ENCODE measurements at places on chromosomes 1 and 21.

- no peak for DNase-seq
Observed at GRCh38 chr1:25003457-25004190, 73.5 kb upstream of the RUNX3 start.

DNA sequence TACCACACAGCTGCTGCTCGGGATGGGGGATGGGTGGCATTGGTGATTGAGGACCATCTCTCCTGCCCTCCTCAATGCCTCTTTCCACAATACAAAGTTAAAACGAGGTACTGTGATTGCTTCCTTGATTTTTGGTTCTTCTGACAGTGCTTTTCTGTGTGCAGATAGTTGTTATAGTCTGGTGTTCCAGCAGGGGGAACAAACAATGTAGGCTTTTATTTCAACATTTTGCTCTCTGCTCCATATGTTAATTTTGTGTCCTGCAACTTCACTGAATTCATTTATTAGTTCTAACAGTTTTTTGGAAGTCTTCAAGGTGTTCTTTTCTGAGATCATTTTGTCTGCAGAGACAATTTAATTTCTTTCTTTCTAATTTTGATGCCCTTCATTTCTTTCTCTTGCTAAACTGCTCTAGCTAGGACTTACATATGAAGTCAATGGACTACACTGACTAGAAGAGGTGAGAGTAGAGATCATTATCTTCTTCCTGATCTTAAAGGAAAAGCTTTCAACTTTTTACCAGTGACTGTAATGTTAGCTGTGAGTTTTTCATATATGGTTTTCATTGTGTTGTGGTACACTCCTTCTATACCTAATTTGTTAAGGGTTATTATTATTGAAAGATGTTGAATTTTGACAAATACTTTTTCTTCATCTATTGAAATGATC, 45.4 kb downstream of the TNFSF18 start:
- DNase-seq = no peak

DNA sequence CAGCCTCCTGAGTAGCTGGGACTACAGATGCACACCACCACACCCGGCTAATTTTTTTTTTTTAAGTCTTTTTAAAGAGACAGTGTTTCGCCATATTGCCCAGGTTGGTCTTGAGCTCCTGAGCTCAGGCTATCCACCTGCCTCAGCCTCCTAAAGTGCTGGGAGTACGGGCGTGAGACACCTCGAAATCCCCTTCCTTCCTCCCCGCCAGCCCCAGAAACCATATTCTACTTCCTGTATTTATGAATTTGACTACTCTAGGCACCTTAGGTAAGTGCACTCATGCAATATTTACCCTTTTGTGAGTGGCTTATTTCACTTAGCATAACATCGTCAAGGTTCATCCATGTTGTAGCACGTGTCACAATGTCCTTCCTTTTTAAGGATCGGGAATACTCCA, 6.9 kb upstream of the LRP8 start:
- no peak for DNase-seq

DNA sequence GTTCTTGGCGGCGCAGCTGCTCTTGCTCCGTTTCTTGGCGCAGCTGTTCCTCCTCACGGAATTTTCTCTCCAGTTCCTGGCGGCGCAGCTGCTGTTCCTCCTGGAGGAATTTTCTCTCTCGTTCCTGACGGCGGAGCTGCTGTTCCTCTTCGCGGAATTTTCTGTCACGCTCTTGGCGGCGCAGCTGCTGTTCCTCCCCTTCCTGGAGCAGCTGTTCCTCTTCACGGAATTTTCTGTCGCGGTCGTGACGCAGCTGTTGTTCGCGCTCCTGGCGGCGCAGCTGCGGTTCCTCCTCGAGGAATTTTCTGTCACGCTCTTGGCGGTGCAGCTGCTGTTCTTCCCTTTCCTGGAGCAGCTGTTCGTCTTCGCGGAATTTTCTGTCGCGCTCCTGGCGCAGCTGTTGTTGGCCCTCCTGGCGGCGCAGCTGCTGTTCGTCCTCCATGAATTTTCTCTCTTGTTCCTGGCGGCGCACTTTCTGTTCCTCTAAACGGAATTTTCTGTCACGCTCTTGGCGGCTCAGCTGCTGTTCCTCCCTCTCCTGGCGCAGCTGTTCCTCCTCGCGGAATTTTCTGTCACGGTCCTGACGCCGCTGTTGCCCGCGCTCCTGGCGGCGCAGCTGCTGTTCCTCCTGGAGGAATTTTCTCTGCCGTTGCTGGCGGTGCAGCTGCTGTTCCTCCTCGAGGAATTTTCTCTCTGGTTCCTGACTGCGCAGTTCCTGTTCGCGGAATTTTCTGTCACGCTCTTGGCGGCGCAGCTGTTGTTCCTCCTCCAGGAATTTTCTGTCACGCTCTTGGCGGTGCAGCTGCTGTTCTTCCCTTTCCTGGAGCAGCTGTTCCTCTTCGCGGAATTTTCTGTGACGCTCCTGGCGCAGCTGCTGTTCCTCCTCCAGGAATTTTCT, 7.0 kb downstream of the TCHH start:
- DNase-seq = peak; percentile 18

- DNase-seq = peak; percentile 15
Observed at GRCh38 chr1:172343240-172344160, 77.0 kb upstream of the C1orf105 start.

DNA sequence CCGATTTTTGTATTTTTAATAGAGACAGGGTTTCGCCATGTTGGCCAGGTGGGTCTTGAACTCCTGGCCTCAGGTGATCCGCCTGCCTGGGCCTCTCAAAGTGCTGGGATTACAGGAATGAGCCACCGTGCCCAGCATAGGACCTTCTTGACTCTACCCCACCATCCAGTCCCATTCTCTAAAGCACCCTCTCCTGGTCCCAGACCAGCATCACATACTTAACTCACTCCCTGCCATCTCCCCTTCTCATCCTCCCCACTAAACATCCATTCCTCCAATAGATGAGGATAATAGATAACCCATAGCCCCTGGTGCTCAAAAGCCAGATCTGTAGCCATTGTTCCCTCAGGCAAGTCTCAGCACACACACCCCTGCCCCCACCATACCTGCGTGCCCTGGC, 2.1 kb downstream of the ENTREP3 start:
- DNase-seq = no peak

DNA sequence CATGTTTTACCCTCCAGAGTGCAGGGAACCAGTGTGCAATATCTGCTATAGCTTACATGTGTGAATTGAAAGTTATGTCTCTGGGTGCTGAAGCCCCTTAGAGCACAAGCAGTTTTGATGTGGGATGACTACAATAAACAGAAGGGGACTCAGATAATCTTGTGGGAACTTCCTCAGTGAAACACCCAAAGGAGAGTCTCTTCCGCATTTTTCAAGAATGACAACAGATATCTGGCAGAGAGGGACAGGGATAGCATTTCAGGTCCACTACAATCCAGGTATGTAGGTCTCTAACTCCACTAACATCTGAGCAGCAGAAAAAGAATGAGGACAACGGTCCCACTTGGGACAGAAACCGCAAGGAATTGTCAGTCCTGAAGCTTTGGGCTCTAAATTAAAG, 67.6 kb upstream of the PDE4B start:
- peak; percentile 9 for DNase-seq

GRCh38 chr1:154838461-154838860, 31.6 kb downstream of the KCNN3 start:
- no peak for DNase-seq

DNA sequence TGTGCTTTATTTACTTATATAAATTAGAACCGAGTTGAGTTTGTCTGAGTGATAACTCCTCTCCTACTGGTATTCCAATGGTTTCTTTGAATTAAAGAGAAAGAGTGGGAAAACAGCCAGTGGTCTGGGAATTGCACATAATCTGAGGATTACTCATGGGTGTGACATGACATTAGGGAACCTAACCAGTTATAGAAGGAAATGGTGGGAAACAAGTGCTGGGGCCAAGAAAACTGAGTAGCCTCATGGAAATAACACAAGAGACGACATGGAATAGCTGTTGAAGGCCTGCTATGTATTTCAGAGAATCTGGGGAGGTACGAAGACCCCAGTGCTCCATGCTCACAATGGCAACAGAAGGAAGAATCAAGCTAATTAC, 41.8 kb upstream of the LRRC52 start:
- no peak for DNase-seq

DNA sequence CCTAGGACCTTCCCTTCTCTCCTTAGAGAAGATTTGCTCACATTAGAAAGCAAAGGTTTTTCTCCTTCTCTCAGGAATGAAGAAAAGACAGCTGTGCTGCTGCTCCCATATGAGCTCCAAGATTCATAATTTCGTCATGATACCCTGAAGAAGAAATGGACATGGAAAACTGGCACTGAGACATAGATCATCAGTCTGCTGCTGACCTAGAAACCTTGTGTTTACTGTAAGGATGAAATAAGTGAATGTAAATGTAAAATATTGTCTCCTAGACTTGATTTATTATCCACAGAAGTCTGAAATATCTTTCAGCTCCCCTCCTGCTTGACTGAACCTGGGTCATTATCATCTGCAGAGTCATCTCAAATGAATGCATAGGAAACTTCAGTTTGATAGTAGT, 77.9 kb downstream of the ZC3H11B start:
- DNase-seq = no peak

GRCh38 chr1:51487628-51488027, 31.4 kb downstream of the EPS15 start:
- DNase-seq = peak; percentile 71

GRCh38 chr1:234310460-234310817, 62.8 kb upstream of the COA6 start:
- no peak for DNase-seq

DNA sequence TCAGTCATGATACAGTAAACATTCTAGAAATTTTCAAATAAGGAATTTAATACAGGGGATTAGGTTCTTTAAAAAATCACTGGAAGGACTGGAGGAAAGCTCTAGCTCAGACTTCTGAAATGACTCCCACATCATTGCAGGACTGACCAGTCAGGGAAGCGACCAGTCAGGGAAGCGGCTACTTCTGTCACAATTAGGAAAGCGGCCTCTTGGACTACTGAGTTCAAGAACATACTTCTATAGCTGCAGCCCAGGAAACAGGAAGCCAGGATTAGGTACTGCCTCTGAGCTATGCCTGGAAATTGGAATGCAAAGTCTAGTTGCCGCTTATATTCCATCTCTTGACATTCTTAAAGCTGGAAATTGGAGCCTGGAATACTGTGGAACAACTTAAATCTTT, 45.5 kb downstream of the USP25 start:
- no peak for DNase-seq

- DNase-seq = no peak
Observed at GRCh38 chr1:223455470-223455869, 62.3 kb downstream of the CCDC185 start.

GRCh38 chr1:181737056-181737455, 253.7 kb downstream of the CACNA1E start:
- no peak for DNase-seq

DNA sequence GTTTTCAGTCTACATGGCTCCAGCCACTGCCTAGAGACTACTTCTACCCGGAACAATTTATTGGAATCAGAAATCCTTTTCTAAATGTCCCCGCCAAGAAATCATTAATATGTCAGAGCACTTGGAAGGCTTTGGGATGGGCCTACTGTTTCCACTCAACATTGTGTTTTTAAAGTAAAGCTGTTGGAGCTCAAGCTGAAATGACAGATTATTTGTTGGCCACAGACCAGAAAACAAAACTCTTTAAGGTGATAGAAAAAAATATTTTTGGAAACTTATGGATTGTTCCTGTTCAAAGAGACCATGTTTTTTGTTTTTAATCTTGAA, 496 bp downstream of the VPS45 start:
- no peak for DNase-seq

GRCh38 chr21:45116066-45116465, 41.7 kb downstream of the ADARB1 start:
- DNase-seq = no peak
